CD14-positive monocyte (primary cell): ENCODE measurements at places on chromosomes 4 and X.

DNA sequence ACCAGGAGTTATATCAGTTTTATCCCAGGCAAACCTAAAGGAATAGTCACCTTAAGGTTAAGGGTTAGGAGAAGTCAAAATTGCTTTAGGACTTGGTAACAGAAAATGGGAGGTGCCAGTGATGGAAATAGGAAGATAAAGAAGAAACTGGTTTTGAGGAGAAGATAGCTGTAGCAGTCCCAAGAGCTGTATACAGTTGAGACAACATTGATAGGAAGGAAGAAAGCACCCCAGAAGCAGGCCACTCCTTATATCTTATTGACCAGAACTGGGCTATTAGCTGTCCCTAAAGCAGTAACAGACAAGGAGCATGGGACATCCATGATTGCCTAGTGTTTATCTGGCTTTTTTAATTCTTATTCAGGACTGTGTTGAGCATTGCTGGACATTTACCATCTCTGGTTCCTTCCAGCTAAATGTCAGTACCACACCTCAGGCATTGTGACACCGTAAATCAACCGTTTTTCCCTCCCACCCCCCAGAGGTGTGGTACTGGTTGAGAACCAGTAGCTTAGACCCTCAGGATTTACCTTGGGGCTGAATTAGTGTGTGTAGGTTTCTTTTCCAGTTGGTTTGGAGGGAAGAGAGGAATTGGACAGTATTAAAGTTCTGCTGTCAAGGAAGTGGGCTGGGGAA, 2.0 kb upstream of the PGRMC2 start:
- no peak for DNase-seq

GRCh38 chrX:136779346-136779781, 1.4 kb downstream of the ARHGEF6 start:
- peak; percentile 65 for DNase-seq

GRCh38 chr4:142683997-142684396, 162.1 kb downstream of the INPP4B start:
- no peak for DNase-seq

- no peak for DNase-seq
Observed at GRCh38 chr4:54783402-54784110, 125.8 kb downstream of the KIT start.

- DNase-seq = no peak
Observed at GRCh38 chr4:38656111-38656510, 7.9 kb upstream of the KLF3 start.

DNA sequence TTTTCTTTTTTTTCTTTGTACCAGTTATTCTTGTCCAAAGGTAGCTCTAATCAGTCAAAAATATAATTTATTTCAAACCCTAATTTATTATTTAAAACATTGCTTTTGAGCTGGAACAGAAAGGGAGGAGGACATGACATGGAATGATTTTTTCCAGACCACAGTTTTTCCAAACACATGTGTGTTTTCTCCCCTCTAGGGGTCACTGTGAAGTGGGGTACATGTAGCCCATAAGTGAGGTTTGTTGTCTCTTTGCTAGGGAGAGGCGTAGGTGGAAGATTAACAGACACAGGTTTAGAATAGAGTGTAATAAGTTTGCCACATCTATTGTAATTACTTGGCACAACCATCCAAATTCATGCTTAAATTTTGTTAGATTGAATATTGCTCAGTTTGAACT, 83.0 kb downstream of the TNIP2 start:
- DNase-seq = no peak

GRCh38 chr4:156378033-156378665, 424.5 kb upstream of the CTSO start:
- DNase-seq = peak; percentile 9

- DNase-seq = no peak
Observed at GRCh38 chr4:85966373-85966772, 393.5 kb downstream of the MAPK10 start.

DNA sequence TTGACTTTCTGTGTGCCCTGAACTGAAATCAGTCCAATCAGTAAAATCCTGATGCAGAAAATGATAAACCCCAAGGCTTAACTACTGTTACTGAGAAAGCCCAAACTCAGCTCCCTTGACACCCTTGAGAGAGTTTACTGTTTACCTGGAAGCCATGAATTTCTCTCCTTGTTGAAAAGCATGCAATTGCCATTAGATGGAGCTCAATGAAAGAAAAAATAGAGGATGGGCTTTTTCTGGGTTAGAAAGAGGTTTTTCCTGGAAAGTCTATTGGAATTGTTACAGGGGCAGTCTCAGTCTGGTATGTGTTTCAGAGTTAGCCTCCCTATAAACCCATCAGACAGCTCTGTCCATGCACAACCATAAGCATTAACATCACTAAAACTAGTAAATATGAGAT, 66.4 kb upstream of the C4orf54 start:
- DNase-seq = no peak

DNA sequence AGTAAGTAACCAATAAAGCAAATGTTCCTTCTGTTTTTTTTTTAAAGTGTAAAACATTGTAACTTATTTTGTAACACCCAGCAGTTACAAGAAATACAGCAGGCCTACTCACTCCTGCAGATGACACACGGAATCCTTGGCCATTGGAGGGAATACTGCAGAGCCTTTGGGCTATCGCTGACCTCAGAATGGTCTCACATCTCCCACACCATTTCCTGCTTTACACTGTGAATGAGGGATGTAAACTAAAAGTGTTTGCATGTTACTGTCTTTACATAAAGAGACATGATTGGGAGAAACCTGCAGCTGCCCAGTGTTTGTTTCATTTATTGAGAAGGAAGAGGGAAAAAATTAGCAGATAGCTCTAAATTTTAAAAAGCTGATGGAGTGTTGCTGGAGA, 64.1 kb downstream of the USP46 start:
- DNase-seq = no peak

- no peak for DNase-seq
Observed at GRCh38 chr4:173698557-173699262, 168.7 kb upstream of the HAND2 start.

DNA sequence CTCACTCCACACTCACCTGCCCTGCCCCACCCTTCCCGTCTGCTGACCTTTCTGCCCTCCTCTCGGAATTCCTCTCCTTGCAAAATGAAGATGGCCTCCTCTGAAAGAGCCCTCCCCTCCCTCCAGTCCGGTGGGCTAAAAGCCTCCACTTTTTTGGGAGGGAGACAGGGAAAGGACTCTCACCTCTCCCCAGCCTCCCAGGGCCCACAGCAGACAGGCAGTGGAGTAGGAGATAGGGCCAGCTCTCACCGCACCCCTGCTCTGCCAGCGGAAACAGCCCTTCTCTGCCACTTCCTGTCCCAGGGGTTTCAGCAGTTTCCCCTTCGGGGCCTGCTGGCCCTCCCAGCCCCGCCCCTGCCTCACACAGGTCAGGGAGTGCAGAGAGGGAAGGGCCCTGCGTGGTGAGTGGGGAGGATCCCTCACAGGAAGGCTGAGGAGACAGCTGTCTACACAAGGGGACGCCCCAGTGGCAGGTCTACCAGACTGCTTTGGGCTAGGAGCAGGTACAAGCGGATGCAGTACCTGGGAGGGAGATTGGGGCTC, 18.2 kb downstream of the ELF4 start:
- peak; percentile 76 for DNase-seq

DNA sequence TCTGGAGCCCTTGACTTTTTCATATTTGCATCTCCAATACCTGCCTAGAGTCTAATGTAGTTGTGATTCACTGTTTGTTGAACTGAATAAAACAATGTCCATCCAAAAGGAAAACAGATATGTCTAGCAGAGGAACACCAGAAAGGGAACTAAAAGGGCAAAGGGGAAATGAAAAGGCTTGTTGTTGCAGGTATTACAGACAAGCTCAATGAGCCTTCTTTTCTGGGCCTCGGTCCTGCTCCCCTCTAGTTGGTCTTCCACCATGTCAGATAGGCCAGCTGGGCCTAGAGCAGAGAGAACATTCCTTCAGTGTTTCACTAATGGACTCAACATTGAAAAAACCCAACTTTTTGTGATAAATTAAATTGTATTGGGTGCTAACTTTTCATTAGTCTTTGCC, 55.4 kb downstream of the ZFX start:
- DNase-seq = no peak

- DNase-seq = no peak
Observed at GRCh38 chr4:3760841-3761240, 5.3 kb upstream of the ADRA2C start.
